ENCODE measurements at places on chromosomes 3 and 15. TPM values are rescaled to one million over a fixed set of nuclear protein-coding genes. Genes with fewer than 3 reads are reported as not detected.

GRCh38 chr3:155292133-155292532 is 1.4 kb downstream of the STRIT1 start:
- no peak for DNase-seq

Gene VGLL3
- total RNA-seq, result 17.5 TPM

Gene SPRED1
- total RNA-seq, result 85.8 TPM

- no peak for DNase-seq
Measured at GRCh38 chr3:71896751-71897150, 111.8 kb upstream of the PROK2 start.

GRCh38 chr3:26438325-26438940 is 184.1 kb upstream of the LRRC3B start:
- DNase-seq, result no peak

- DNase-seq, result no peak
Measured at GRCh38 chr3:42660131-42660715, 6.7 kb downstream of the ZBTB47 start.

DNA sequence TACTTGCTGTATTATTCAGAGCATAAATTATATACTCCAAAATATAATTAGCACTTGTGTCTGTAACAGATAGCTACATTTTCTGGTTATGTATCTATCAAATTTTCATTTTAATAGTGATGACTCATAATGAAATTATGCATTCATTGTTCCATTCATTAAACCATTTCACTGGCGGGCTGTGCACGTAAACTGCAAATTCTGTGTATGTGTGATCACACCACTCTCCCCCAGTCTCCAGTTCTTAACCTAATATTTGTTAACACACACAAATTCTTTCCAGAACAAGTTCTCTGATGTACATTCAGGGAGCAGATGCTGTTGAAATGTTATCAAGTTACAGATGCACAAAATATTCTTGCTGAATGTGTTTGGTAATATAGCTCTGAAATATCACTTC is 3.8 kb upstream of the KCNMB2 start:
- no peak for DNase-seq

Gene TRH
- total RNA-seq, result 61.5 TPM

DNA sequence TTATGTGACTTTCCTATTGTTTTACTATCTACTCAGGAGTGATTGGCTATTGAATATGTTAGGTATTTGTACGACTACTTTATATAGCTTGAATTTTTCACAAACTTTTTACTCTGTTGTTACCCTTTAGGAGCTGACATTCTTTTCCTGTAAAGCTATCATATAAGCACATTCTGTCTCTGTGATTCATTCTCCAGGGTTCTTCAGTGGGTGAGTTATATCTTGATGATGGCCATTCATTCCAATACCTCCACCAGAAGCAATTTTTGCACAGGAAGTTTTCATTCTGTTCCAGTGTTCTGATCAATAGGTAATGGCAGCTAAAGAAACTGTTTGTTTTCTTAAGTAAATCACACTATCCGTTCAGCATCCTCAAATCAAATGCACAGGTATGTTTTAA is 10.1 kb upstream of the CAPN3 start:
- no peak for DNase-seq

- DNase-seq, result peak; percentile 78
Measured at GRCh38 chr3:16801698-16802097, 83.1 kb upstream of the PLCL2 start.

DNA sequence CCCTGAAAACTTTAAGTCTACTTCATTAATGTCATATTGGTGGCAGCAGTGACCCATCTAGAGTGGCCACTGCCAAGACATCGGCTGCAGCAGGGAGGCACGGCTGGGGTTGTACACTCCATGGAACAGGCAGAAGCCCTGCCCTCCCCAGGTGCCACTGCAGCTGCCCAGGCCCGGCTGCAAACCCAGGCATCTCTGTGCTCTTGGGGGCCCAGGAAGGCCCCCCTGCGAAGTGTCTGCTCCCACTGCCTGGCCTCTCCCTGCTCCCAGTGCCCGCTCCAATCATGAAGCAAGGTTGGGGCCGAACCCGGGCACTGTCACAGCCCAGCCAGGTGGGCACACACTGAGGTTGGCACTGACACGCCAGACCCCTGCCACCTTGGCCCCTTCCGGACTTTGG is 12.1 kb upstream of the RPL14 start:
- no peak for DNase-seq

Gene EFHB
- 3.4 TPM for total RNA-seq

DNA sequence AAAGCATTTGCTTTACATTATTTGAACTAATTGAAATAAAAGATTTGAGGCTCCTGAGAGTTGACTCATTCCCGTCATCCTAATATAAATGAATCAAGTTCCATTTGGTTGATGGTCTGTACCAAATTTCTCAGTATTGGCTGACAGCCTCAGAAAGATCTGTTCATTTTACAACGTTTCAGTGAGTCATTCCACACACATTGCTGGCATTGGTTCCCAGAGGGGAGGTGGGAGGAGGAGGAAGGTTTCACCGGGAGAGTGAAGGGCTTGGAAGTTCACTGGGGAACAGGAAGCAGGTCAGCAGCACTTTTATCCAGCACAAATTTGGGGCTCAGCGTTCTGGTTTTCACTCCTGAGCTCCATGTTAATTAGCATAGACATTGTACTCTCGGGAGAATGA is 176.7 kb upstream of the CADPS start:
- DNase-seq, result no peak

DNA sequence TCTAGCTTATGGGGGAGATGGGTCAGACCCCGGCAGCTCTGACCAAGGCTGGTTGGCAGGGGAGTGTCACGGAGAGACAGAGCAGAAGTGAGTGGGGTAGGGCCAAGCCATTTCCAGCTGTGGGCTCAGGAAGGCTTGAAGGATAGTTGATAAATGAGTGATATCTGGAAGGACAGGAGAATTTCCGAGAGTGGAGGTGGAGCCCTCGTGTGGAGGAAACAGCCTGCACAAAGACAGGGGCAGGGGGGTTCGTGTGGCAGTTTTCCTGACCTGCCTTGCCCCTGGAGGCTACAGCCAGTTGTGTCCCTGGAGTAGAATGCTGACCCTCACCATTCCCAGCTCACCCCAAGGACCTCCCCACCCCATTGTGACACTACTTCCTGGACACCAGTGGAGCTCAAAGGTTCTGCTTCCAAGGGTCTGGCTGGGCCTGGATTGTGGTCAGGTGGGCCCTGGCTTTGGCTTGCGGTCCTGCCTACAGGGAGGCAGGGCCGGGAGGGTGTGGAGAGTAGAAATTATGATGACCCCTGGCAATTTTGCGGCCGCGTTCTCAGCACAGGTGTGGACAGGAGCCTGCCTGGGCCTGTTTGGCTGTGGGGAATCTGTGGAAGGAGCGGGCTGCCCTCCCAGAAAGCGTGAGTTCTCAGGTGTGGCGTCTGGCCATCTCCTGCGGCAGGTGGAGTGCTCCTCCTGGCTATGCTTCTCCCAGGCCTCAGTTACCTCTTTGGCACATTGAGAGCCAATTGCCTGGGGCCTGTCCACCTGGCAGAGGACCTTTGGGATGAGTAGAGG is at the start of gene SLC22A14:
SLC22A14 (plus strand) TSS at position 400 of the 792 bp plus-strand sequence. CDS start 23,733 bp downstream, outside the sequence.
- no peak for DNase-seq

Gene RBPMS2
- total RNA-seq, result 0.30 TPM

GRCh38 chr3:121758727-121759450 is 9.3 kb upstream of the GOLGB1 start:
- DNase-seq, result no peak

Gene UROC1
- total RNA-seq, result not detected

Gene FGD5
- 21.9 TPM for total RNA-seq

Gene NRROS
- total RNA-seq, result 3.0 TPM

DNA sequence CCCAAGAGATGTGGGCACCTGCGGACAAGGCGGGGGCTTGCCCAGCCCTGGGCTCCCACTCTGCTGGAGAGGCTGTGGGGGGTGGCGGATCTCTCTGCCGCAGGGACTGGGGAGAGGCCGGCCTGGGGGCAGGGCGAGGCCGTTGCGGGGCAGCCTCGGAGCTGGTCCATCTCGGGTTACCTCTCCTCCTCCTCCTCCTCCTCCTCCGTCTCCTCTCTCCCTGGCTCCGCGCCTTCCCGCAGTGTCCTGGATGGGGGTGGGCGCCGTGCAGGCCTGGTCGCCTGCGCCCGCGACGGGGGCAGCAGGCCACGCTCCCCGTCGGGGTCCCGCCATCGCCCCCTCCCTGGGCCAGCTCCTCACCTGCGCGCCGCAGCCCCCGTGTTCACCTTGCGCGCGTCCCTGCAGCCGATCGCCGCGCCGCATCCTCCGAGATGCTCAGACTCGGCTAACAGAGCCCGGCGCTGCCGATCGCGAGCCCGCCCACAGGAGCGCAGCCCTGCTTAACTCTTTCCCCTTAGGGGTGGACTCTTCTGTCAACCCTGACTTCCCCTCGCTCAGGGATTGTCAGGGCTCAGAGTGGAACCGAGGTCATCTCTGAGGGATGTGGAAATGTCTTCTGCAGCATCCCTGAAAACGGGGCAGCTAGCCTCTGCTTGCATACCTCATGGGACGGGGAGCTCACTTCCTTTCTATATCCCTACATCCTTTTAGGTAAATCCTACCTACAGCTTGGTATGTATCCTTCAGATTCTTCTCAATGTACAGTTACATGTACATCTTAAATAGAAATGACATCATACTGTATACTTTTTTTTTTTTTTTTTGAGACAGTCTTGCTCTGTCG is at the start of gene PRRT3:
PRRT3 (minus strand) TSS at position 447 of the 844 bp plus-strand sequence. CDS start 2,293 bp downstream, outside the sequence.
- DNase-seq, result peak; percentile 86

DNA sequence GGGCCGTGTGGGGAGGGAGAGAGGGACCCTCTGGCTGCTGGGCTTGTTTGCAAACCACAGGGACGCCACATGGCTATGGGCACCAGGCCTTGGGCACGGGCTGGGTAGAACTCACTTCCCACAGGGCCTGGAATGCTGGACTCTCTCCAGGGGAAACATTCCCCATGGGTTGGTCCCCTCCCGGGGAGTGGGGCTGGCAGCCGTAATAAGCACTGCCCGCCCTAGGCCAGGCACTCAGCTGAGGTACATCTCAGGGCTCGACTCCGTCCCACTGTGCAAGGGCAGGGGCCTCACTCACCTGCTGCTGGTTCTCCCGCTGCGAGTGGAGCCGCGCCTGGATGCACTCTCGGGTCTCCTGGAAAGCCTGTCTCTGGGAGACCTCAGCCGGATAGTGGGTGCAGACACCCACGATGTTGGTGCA is 96.7 kb downstream of the ADCY5 start:
- no peak for DNase-seq

Gene SLC6A20
- total RNA-seq, result 19.0 TPM

Gene MESP2
- 0.83 TPM for total RNA-seq

DNA sequence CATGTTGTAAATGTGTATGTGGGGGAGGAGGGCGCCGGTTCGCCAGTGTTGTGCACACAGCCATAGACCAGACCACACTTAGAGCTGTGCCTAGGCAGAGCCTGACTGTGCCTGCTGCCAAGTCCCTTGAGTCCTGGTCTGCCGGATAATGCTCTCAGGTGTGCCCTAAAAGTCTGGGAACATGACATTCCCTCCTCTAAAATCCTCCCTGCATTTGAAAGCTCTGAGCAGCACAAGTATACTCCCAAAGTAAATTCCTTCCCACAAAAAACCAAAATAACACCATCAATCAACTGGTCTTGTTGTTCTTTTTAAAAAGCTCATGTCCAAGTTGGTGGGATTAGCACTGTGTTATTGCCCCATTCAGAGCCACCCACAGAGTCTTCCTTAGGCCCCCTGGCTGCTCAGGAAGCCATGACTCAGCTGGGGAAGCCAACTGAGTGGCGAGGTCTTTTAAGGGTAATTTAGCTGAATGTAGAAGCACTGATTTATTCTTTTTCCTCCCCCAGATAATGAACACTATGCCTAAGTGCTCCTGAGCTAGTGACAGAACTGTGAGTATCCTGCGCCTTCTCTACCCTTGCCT is 147.8 kb upstream of the MCTP2 start:
- DNase-seq, result no peak

Gene CPA3
- total RNA-seq, result 4.5 TPM

Gene IL17RD
- total RNA-seq, result 17.3 TPM

DNA sequence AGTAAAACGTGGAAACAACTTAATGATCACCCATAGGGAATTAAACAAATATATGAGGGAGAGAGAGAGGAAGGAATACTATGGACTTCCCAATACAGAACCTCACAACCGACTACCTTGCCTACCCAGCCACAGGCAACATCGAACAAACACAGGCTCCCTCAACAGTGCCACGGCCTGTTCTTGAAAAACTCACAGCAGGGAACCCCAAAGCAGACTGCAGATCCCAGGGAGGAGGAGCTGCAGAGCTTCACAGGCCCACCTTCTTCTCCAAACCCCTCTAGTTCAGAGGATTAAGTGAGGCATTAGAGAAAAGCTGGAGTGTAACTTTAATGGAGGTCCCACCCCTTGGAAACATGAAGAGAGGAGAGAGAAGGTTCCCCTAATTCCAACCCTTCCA is 110.2 kb downstream of the ST8SIA2 start:
- DNase-seq, result peak; percentile 15

- no peak for DNase-seq
Measured at GRCh38 chr3:8491271-8492144, 10.1 kb upstream of the LMCD1 start.

DNA sequence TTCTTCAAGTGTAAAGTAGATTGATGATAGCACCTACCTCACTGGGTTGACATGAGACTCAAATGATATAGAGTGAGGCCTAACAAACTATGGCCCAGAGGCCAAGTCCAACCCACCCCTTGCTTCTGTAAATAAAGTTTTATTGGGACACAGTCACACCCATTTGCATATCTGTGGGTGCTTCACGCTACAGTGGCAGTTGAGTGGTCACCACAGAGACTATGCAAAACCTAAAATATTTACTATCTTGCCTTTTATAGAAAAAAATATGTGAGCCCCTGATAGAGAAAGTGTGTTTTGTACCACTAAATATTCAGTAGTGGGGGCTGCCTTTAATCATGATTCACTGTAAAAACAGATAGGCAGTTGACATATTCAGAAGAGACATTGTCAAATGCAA is 38.0 kb downstream of the ACAN start:
- DNase-seq, result no peak

GRCh38 chr3:79314962-79315361 is 452.8 kb downstream of the ROBO1 start:
- DNase-seq, result no peak

Data from spinal cord (tissue), 10 donors.